ENCODE measurements at places on chromosomes 5 and 9.

- no peak for DNase-seq
These were observed 130.8 kb upstream of the STC2 start for GRCh38 chr5:173458828-173459609.

- DNase-seq, result no peak
These were observed 1028.5 kb upstream of the ACO1 start for GRCh38 chr9:31355965-31356364.

DNA sequence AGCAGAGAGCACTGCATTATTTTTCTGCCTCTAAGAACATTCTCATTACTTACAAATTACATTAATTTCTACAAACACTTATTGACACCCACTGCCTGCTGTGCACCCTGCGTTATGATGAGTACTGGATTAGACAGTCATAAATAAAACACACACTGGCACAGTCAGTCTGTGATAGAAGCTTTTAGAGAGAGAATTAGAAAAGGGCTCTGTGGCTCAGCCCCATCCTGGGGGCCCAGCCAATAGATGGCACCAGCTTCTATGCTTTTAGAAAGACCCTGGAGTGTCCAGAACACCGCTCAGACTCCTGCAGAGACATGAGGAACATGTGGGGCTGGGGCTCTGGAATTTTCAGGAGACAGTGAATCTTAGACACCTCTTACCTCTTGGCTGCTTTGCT is 61.0 kb upstream of the RAPGEF1 start:
- DNase-seq, result no peak

DNA sequence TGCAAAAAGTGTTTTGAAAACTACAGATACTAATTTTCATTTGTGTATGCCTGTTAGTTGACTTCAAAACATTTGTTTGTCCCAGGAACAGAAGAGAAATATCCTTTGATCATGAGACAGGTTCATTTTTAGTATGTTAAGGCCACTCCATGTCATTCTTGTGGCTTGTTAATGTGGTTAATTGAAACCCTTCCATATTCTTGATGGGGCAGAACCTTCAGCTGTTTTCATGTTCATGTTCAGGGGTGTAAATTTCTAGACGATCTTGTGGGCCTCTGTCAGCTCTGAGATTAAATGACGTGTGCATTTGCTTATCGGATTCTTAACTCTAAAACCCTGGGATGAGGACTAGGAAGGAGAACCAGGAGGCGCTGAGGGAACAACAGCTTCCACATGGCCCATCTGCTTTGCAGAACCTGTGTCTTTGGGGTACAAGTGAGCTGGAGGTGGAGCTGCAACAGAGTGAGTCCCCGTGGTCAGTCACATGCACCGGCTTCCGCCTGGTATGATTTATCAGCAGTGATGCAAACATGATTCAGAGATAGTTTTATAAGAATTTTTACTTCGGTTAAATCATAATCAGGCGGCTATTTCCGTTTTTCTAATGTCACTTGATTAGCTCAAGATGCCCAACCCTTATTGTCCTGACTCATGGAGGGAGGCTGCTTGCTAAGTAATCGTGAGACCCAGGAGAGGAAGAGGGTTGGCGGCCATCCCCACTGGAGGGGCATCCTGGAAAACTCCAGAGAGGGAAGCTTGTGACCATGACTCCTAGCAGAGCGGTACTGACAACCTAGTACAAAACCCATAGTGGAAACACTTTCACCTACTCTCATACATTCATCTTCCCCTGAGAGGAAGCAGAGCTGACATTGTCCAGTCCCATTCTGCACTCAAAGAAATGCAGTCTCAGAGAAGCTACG is 138.4 kb downstream of the C9orf152 start:
- no peak for DNase-seq

DNA sequence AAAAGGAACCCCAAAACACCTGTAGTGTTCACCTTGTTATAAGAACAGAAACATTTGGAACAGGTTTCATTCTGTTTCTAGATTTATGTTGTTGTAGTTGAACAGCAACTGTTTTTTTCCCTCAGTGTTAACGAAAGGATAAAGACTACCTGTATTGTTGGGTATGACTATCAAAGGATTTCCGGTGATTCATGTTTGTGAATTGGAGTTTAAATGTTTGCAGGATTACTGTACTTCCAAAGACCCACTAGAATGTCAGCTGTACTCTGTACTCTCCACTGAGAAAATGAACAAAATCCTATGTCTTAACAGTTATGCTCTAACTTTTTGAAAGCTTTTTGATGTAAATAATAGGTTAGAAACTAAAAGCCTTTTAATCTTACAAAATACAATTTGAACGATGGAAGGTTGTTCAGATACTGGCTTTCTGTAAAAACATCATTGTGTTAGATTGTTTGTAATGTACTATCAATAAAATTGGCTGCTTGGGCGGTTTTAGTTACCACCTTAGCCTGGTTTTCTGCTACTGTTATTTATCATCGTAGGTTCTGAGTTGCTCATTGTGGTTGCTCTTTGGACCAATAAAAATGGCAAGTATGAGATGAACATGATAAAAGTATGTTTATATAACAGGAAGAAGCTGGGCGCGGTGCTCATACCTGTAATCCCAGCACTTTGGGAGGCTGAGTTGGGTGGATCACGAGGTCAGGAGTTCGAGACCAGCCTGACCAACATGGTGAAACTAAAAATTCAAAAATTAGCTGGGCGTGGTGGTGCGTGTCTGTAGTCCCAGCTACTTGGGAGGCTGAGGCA is 44.1 kb downstream of the DCP2 start:
- no peak for DNase-seq

GRCh38 chr9:99140685-99141314 is 35.9 kb downstream of the TGFBR1 start:
- DNase-seq, result peak; percentile 36

All from smooth muscle cell of the brain vasculature (primary cell).